GM23248 (cell line): ENCODE measurements at places on chromosomes 1 and 21.

- H3K4me1 ChIP-seq: peaks cover 42% of the 10 kb centered on the region
- H3K4me3 ChIP-seq: no peak overlapping the region
- peak overlapping the region; percentile 69 for H3K27ac ChIP-seq
Observed at GRCh38 chr1:23470282-23471070, 13.5 kb downstream of the ASAP3 start.

- H3K4me3 ChIP-seq: no peak overlapping the region
- no peak for DNase-seq
- no peaks in the 10 kb centered on the region for H3K27me3 ChIP-seq
- no peaks in the 10 kb centered on the region for H3K36me3 ChIP-seq
- H3K4me1 ChIP-seq: no peaks in the 10 kb centered on the region
- no peak overlapping the region for H3K27ac ChIP-seq
Observed at GRCh38 chr21:22393324-22393723, 1395.1 kb downstream of the NCAM2 start.

GRCh38 chr1:69846267-69846666 lies 278.5 kb downstream of the LRRC7 start:
- H3K4me3 ChIP-seq: no peak overlapping the region
- H3K27me3 ChIP-seq: no peaks in the 10 kb centered on the region
- no peaks in the 10 kb centered on the region for H3K4me1 ChIP-seq
- H3K27ac ChIP-seq: no peak overlapping the region

- H3K27me3 ChIP-seq: no peaks in the 10 kb centered on the region
- H3K4me3 ChIP-seq: peak overlapping the region; percentile 83
- no peaks in the 10 kb centered on the region for H3K36me3 ChIP-seq
- peak overlapping the region; percentile 91 for H3K27ac ChIP-seq
- peaks cover 54% of the 10 kb centered on the region for H3K4me1 ChIP-seq
Observed at GRCh38 chr1:26696119-26696653, 371 bp downstream of the ARID1A start.

DNA sequence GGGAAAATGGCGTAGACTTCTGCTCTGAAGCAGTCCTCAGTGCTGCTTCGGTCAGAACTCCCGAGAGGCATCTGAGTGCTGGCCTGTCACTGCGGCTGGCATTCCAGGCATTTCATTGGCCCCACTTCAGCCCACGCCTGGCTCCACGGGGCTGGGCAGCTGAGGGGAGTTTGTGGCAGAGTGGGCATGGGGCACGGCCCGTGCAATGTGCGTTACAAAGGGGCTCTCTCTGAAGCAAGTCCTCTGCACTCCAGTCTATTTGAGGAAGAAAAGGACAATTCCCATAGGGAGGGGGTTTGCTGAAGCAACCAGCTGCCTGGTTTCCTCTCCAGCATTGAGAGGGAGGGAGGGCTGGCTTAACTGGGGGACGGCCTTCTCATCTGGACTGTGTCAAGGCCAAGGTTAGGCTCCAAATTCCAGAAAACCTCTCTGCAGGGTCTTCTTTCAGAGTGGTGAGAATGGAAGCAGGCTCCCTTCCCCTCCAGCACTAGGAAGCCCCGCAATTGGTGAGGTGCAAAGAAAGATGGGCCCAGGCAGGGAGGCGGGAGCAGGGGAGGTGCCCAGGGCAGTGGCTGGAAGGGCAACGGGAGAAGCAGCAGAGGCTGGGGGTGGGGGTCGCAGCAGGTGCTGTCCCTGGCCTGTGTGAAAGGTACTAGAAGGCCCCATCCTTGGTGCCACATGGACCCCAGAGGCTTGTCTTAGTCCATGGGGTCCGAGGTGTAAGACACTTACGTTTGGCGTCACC lies 21.1 kb upstream of the GPR157 start:
- peaks cover 14% of the 10 kb centered on the region for H3K36me3 ChIP-seq
- no peak overlapping the region for H3K4me3 ChIP-seq
- no peak overlapping the region for H3K27ac ChIP-seq
- H3K4me1 ChIP-seq: peaks cover 6% of the 10 kb centered on the region; the same call in 1 of the 2 replicates

DNA sequence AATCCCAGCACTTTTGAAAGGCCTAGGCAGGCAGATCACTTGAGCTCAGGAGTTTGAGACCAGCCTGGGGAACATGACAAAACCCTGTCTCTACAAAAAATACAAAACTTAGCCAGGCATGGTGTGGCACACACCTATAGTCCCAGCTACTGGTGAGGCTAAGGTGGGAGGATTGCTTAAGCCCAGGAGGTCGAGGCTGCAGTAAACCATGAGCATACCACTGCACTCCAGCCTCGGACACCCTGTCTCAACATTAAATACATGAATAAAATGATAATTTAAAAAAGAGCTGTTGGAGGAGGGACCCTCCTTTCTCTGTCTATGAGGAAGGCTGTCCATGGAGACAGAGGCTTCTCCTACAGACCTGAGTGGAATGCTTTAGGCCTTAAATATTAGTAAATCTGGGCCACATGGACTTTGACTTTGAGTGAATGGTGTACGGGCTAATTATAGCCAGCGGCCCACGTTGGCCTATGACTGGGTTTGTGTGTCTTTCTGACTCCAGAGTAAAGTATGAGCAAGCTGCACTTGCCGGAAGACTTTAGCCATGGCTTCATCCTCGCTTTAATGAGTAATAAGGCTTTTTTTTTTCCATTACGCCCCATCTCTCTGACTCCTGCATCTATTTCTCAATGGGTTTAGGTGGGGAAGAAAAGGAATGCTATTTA lies 21.3 kb downstream of the RAB3B start:
- no peak overlapping the region for H3K4me3 ChIP-seq
- H3K36me3 ChIP-seq: peaks cover 18% of the 10 kb centered on the region; the same call in 1 of the 2 replicates
- H3K27me3 ChIP-seq: no peaks in the 10 kb centered on the region
- DNase-seq: peak; percentile 99
- peaks cover 43% of the 10 kb centered on the region for H3K4me1 ChIP-seq

- no peaks in the 10 kb centered on the region for H3K36me3 ChIP-seq
- no peak overlapping the region for H3K27ac ChIP-seq
Observed at GRCh38 chr1:226736001-226736907, 2.8 kb downstream of the ITPKB start.
